ENCODE measurements at places on chromosomes 2 and 18.

GRCh38 chr2:88897715-88898114, 206.2 kb downstream of the RPIA start:
- DNase-seq: no peak

DNA sequence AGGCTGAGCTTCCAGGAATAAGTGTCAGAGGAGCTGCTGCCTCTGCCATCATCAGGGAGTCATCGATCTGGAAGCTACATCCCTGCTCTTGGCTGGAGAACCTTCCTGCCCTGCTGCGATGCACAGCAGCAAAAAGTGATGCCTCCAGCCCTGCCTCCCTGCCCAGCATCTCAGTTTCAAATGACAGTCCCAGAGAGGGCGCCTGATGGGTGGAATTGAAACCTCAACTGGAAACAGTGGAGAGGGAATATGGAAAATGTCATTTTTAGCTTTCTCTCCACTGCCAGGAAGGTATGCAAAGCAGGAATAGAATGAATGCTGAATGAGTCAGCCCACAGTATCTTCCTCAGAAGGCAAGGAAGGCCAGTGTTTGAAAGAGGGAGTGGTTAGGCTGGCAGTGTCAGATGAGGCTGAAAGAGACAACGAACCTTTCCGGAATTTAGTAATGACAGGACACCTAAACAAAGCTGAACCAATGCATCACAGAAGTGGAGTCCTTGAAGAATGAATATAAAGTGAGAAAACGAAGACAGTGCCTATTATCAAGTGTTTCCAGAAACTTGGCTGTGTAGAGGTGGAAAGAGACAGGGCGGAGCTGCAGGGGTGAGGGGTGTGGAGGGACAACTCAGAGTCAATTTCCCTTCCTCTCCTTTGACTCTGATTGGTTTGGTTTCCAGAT, 153.9 kb upstream of the NDUFV2 start:
- DNase-seq: no peak

- no peak for DNase-seq
These were observed 371.3 kb downstream of the SLC4A3 start for GRCh38 chr2:219998714-219999227.

- DNase-seq: no peak
These were observed 477.8 kb downstream of the EIPR1 start for GRCh38 chr2:2899826-2900225.

Measured in GM12864 (cell line).